ENCODE measurements at places on chromosomes 1 and 21.

- DNase-seq, result no peak
Measured at GRCh38 chr1:87572891-87573290, 244.2 kb downstream of the LMO4 start.

DNA sequence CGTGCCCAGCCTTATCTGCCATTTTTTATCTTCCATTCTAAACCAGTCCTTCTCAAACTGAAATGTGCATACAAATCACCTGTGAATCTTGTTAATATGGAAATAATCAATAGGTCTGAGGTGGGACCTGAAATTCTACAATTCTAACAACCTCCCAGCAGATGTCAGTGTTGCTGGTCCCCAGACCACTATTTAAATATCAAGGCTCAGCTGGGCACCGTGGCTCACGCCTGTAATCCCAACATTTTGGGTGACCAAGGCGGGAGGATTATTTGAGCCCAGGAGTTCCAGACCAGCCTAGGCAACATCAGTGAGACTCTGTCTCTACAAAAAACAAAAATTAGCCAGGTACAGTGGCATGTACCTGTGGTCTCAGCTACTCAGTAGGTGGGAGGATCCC lies 4.1 kb downstream of the UQCRHL start:
- DNase-seq, result peak; percentile 39

- no peak for DNase-seq
Measured at GRCh38 chr21:42650441-42651421, 2.7 kb upstream of the PDE9A start.

- DNase-seq, result no peak
Measured at GRCh38 chr1:33178836-33179439, 2.9 kb downstream of the TRIM62 start.

- no peak for DNase-seq
Measured at GRCh38 chr1:39757501-39757900, 13.6 kb downstream of the OXCT2 start.

GRCh38 chr21:43865540-43866259 lies 677 bp downstream of the AGPAT3 start:
- peak; percentile 58 for DNase-seq

Measured in CD4-positive, alpha-beta T cell treated with Interleukin-17A for 1 hour (primary cell).